ENCODE measurements at places on chromosomes 4 and X.
A peak's percentile ranks its signal among the peaks of the same experiment; 100 is the strongest.

- no peak for DNase-seq
Observed at GRCh38 chr4:90219822-90220221, 92.6 kb downstream of the CCSER1 start.

- DNase-seq = no peak
Observed at GRCh38 chrX:134821901-134822300, 163.6 kb upstream of the PLAC1 start.

DNA sequence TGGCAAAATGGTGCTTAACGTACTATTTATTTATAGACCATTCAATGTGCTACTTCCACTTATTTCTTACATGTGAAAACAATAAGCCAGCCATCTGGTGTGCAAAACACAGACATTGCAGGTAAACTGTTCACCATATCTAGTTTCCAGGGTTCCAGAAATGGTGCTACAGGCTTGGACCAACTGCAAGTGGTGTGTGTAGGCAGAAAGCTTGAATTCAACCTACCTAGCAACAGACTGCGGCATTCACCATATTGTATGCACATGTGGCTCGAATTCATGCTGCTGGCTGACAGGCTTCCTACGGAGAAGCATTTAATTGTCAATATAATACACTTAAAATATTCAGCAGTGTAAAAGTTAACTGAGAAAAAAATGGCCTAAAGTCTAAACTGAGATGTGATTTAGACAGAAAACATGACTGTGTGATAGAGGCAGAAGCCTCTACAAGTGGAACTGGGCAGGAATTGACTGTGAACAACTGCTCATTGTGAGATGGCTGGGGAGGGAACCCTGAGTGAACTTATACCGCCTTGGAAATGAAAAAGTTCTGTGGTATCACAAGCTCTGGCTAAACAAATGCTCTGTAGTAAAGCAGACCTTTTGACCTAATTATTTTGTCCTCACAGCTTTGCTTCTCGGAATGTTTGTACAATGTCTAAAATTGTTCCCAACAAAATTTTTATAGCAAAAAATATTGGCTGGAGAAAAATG lies 434.7 kb downstream of the GRIA2 start:
- no peak for DNase-seq

DNA sequence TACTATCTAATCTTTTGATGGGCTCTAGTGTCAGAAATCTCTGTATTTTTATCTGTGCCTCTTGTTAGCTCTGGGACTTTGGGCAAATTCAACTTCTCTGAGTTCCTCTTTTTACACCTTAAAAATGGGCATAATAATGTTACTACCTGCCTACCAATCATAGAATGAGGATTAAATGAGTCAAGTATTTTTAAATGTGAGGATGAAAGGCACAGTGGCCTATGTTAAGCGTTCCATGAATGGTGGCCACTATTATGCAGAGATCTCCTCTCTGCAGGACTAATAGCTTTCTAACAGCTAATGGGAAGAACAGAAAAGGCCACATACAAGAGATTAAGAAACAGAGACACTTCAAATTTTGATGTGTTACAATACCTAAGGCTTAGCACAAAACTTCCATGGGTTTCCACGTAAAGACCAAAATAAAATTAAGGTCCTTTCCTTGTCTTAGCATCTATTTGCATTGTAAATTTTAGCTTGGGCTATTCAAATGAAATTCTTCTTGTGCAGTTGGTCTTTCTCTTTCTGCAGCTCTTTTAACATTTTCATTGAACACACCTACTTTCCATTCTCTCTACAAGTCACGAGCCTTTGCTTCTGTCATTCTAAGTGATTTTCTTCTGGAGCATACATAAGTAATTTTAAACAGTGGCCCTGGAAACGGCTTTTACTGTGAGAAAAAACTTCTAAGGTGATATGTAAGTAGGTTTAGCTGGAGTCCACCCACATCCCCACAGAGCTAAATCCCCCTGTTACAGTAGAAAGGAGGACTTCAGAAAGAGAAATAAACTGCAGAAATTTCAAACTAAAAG lies 117.9 kb upstream of the MED14 start:
- DNase-seq = no peak

- DNase-seq = no peak
Observed at GRCh38 chr4:141247430-141247780, 26.7 kb downstream of the ZNF330 start.

DNA sequence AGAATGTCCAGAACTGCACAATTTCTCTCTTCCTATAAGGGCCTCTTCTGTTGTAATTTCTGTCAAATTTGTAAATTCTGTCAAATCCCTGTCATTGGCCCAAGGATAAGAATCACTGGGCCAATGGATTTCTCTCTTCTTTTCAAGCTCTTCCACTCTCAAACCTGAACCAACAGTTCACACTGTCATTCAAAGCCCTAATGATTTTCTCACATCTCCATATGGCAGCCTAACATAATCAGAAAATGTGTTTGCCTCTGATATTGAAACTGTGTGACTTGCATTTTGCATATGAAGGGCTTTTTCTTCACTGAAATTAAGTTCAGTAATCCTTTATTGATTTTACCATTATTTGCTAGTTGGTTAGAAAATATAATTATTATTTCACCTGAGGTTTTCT lies 1349.1 kb downstream of the FSTL5 start:
- no peak for DNase-seq

DNA sequence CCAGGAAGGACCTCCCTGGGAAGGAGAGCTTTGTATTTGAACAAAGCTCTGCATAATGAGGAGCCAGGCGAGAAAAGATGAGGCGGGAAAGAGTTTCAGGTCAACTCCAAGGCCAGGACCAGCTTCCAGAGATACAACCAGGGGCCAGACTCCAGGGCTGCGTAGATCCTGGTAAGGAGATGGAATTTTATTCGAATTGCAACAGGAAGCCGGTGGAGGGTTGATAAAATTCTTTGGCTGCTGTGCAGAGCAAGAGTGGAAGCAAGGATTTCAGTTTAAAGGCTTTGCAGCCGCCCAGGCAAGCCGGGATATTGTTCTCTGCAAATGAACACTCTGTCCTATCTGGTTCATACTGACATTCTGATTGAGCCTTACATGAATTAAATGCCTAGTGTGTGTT lies 40.2 kb upstream of the CBR4 start:
- DNase-seq = no peak

GRCh38 chrX:136694431-136695087 lies 46.6 kb downstream of the CD40LG start:
- DNase-seq = peak; percentile 7

DNA sequence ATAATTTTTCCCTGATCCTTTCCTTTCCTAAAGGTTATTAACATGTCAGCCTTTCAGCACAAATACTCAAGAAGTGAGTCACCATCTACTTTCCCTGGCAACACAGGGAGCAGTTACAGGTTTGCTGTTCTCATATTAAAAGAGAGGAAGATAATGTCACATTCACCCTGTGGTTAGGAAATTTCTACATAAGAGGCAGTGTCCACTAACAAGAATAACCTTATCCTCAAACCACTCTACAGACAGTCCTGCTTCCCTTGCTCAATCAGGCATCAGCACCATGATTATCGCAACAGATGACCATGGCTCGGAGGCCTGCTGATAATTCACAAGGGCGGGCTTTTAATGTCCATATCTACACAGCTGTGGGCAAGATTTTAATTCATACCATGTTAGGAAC lies 30.9 kb downstream of the RNF150 start:
- peak; percentile 64 for DNase-seq

DNA sequence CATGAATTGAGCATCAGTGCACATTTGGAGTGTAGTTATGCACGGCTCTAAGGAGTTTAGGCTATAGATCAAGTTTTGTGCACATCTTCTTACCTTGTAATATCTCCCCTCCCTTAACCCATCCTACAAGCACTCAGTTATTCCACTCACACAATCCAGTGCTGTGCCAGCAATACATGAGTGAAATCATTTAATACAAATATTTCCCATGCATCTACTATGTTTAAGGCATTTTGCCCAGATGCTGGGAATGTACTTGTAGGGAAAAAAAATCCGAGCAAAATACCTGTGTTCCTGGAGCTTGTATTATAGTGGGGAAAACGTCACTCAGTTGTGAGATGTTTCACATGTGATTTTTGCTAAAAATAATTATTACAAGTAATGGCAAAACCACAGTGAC lies 191.6 kb upstream of the LDB2 start:
- DNase-seq = no peak
